ENCODE measurements at places on chromosomes 13 and 19.

- no peak for DNase-seq
Observed at GRCh38 chr13:33331962-33332361, 46.4 kb upstream of the STARD13 start.

- no peak for DNase-seq
Observed at GRCh38 chr13:58729361-58729760, 1097.8 kb downstream of the PCDH17 start.

- DNase-seq = no peak
Observed at GRCh38 chr13:65594298-65594781, 1635.8 kb downstream of the PCDH9 start.

GRCh38 chr13:20526664-20527063 lies 1.0 kb upstream of the CRYL1 start:
- DNase-seq = no peak

- no peak for DNase-seq
Observed at GRCh38 chr13:73235385-73235784, 176.6 kb downstream of the KLF5 start.

DNA sequence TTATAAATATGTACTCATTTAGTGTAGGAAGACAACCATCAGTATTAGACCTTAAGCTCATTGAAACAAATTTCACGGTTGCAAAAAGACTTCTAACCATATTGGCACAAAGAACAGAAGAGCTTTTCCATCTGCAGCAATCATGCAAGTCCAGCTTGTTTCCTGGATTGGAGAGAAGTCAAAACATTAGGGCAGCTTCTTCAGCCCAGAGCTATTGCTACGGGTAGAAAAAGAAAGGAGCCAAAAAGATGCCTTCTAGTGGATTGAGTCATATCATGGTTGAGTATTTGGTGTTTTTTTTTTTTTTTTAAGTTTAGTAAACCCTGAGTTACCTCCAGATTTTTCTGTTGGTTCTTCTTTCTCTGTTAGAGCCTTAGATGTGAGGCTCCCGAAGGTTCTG lies 99.8 kb downstream of the WDFY2 start:
- no peak for DNase-seq

DNA sequence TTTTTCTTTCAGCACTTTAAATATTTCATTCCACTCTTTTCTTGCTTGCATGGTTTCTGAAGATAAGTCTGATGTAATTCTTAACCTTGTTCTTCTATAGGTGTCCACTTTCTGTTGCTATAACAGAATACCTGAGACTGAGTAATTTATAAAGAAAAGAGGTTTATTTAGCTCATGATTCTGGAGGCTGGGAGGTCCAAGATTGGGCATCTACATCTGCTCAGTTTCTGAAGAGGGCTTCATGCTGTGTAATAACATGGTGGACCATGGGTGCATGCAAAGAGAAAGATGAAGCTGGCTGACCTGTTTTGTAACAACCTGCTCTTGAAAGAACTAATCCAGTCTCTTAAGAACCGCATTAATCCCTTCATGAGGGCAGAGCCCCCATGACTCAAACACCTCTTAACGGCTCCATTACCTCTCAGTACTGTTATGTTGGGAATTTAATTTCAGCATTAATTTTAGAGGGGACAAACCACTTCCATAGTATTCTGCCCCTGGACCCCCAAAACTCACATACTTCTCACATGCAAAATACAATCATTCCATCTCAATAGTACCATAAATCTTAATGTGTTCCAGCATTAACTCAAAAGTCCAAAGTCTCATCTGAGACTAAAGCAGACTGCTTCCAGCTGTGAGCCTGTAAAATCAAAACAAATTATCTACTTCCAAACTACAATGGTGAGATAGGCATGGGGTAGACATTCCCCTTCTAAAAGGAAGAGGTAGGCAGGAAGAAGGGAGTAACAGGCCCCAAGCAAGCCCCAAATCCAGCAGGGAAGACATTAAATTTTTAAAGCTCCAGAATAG lies 9.6 kb upstream of the FGF9 start:
- DNase-seq = no peak

- no peak for DNase-seq
Observed at GRCh38 chr13:61778531-61778930, 362.9 kb upstream of the PCDH20 start.

DNA sequence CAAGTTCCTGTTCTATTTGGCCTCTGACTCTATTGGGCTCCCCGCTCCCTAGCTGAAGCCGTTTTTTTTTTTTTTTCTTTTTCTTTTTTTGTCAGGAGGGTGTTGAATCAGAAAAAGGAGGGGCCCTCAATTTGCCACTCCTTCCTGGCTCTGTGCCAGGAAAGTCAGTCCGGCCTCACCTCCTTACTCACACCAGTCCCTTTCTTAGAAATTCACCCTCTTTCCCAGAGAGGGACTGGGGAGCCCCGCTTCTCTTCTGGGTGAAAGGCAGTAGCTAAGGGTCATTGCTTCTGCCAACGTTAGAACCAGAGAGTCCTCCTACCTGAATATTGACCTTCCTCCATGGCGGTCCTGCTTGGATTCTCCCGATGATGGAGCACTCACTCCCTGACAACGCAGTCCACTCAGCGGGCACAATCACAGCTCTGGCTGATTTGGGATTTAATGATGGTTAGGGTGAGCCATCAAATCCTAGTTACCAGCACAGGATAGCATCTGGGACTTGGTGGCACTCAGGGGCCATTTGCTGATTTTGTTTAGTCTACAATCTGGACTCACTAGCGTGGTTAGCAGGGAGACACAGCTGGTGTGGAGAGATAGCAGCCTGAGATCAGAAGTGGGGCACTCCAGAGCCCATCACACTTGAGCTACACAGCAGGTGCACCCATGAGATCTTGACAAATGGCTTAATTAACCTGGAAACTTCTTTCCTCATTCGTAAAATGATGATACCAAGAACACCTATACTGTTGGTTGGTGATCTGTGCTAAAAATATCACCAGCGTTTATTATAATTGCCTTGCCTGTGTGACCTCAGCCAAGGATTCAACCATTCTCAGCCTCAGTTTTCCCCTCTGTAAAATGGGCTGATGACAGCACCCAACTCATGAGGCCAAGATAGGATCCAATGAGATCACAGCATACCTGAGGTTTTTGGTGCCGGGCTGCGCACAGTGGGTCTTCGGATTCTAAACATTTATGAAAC lies 2.2 kb downstream of the FCER2 start:
- DNase-seq = no peak

DNA sequence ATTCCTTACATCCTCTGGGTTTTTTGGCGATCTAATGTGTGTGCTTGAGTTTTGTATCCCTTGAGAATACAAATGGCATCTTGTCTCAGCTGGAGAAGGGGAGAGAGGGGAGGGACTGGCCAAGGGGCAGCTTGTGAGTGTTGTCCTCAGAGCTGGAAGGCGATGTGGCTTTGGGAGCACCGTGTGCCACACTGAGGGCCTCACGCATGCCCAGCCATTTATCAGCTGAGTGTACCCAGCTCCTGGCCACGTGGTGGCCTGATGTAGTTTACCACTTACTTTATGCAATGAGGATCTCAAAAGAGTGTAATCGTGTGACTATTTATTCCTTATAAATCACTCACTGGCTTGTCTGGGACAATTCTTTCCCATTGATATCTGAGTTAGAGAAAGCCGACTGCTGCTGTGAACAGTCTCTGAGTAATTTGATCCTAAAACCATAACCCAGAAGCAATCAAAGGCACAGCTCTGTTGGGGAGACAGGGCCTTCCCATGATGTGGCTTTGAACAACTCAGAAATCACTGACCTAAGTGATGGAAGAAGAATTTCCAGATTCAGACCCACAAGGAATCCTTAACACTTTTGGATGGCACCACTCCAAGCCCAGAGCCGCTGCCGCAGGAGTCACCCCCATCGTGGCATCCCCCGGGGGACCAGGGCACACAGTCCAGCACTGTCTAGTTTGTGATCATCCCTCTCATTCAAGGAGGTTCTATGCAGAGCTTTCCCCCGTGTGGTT lies 53.9 kb upstream of the MTIF3 start:
- DNase-seq = no peak

DNA sequence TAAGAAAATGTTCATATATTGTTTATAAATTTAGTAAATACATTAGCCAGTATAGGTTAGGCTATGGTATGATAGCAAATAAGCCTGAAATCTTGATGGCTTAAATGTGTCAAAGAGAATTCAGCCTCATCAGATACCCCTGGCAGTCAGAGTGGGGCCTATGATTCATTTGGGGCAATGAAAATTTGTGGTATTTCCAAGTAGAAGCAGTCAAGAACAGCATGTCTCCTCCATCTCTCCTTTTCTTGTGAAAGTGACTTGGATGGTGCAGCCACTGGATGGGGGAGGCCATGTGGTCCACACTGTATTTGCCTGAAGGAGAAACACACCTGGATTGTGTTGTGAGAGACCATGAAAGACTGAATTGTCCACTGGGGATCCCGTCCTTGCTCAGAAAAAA lies 82.7 kb downstream of the DLEU7 start:
- DNase-seq = no peak

DNA sequence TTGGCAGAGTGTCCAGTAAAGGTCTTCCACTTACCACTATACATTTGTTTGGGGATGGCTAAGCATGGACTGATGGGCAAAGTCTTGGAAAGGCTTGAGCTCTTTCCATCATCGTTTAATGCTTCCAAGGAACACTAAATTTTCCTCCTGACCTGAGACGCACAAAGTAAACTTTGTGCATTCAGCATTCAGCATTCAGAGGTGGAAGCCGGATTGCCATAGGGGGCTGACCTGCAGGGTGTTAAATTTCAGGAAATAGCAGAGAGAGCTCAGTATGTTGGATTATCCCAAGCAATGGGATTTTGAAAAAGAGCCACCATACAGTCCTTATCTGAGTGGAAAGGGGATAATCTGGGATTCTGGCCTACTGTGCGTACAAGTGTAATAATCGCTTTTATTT lies 14.0 kb downstream of the ZNF552 start:
- DNase-seq = no peak

GRCh38 chr19:57664269-57665127 lies 4.2 kb upstream of the ZSCAN4 start:
- DNase-seq = no peak

DNA sequence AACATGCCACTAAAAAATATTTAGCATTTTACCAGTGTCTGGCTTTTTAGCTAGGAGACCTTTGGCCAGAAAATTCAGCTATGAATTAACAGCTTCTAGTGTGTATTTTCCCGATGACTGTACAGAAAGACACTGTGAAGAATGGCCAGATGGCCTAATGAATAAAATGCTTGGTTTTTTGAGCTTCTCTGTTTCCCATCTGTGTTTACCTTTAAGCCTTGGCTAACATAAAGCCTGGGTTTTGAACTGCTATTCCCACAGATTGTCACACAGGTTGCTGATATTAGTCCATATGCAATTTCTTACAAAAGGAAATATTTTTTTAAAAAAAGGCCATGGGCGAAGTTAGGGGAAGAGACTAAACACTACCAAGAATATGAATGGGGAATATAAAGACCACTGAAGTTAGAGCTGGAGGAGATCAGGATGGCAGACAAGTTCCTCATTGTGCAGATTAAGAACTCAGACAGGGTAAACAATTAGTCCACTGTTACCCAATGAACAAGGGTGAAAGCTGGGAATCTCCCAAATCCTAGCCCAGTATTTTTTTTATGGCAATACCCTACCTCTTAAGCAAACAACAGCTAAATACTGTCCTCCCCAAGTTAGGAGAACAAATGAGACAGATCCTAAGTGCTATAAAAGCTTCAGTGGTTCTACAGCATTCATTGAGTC lies 95.1 kb downstream of the DCT start:
- DNase-seq = no peak

- DNase-seq = no peak
Observed at GRCh38 chr13:74557870-74558269, 423.7 kb upstream of the KLF12 start.

- DNase-seq = no peak
Observed at GRCh38 chr13:43089912-43090498, 66.6 kb downstream of the DNAJC15 start.

- no peak for DNase-seq
Observed at GRCh38 chr19:36215276-36216123, 594 bp downstream of the ZNF146 start.

- DNase-seq = no peak
Observed at GRCh38 chr13:89282241-89282640, 1611.1 kb downstream of the SLITRK5 start.

- DNase-seq = no peak
Observed at GRCh38 chr13:100811928-100812327, 137.3 kb upstream of the TMTC4 start.

DNA sequence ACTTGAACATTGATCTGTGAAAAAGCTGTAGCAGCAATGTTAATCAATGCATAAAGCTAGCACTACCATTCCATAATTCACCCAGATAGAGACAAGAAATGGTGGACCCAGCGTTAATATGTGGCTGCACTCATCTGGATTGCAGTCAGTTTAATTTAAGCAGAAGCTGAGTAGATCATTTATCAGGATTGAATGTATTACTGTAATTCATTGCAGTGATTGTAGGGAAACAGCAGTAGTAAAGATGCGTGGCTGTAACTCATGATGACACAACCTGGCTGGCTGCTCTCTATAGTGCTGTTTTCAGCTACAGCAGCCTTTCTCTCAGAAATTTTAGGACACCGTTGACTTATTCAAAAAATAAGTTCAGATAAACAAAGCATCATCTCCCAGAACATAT lies 499.5 kb upstream of the SLITRK6 start:
- no peak for DNase-seq

DNA sequence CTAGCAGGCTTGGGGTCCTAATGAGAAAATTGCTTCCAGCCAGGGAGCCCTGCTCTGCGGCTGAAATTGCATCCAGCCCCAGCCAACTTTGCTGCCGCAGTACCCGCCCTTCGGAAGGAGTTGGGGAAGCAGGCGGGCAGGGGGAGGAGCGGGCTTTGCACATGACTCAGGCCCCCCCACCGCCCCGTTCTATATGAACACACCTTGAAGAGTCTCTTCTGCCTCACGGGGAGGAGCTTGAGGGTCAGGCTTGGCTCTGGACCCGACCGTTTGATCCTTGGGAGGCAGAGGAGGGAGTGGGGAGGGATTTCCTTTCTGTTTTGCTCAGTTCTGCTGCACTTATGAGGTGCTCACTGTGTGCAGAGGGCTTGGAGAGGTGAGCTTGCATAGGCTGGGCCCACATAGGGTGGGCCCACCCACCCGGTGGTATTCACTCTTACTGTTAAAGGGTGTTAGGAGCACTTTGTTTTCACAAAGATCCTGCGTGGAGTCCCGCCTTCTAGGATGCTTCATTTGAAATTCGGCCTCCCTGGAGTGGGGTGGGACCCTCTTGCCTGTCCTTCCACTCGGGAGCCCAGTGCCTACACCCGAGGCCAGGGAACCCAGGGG lies 46.5 kb downstream of the LYL1 start:
- no peak for DNase-seq

DNA sequence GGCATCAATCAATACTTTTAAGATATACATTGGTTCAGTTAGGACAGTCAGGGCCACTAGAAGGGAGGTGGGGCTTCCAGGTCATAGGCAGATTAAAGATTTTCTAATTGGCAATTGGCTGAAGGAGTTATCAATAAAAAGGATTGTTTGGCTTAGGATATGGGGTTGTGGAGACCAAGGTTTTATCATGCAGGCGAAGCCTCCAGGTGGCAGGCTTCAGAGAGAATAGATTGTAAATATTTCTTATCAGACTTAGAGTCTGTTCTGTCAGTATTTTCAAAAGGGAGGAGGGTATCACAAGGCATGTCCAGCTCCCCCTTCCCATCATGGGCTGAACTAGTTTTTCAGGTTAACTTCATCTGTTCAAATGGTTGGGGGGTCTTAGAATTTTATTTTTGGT lies 77.4 kb upstream of the FARP1 start:
- no peak for DNase-seq

- no peak for DNase-seq
Observed at GRCh38 chr13:60327511-60327910, 69.5 kb upstream of the TDRD3 start.

- no peak for DNase-seq
Observed at GRCh38 chr13:62038214-62038613, 622.6 kb upstream of the PCDH20 start.

Data from activated CD8-positive, alpha-beta memory T cell treated with anti-CD3 and anti-CD28 coated beads for 1 hour (primary cell).